GM10248 (cell line): ENCODE measurements at places on chromosomes 16 and 17.

DNA sequence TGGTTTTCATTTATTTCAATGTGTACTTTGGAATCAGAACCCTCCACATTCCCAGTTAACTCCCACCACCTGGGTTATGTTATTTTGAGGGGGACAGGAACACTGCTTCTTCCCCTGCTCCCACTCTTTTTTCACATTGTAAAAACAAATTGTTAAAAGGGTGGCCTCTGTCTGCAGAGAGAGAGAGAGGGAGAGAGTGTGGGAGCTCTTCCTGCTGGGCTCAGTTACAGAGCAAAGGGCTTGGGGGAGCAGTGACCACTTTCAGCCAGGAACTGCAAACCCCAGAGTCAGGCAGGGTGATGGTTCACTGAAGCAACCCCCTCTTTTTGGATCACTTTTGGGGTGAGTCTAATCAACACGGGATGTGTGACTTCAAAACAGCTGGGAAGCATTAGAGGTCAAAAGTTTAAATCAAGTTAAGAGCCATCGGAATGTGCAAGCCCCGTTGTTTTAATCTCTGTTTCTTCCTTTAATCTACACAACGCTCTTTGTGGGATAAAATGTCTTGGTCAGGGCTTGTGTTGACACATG is 577.0 kb upstream of the CDH11 start:
- DNase-seq: no peak

DNA sequence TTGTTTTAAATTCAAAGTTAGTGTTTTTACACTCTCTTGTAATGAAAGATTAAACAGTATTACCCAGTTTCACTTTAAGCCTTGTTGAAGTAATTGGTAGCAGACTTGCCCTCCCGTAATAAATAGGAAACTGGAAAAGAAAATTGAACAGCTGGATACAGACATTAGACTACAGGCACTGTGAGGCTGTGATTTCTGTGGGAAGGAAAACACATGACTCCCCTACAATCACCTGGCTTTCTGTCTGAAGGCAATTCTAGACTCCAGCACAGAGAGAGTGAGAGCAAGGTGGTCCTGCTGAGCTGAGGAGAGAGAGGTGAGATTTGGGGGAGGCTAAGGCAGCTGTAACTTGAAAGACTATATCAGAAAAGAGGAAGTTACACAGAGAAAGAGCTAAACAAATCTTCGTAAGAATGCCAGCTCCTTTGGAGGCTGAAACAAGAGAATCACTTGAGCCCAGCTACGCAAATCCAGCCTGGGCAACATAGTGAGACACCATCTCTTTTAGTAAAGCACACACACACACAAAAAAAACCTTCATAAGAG is 57.8 kb upstream of the CDYL2 start:
- DNase-seq: no peak

DNA sequence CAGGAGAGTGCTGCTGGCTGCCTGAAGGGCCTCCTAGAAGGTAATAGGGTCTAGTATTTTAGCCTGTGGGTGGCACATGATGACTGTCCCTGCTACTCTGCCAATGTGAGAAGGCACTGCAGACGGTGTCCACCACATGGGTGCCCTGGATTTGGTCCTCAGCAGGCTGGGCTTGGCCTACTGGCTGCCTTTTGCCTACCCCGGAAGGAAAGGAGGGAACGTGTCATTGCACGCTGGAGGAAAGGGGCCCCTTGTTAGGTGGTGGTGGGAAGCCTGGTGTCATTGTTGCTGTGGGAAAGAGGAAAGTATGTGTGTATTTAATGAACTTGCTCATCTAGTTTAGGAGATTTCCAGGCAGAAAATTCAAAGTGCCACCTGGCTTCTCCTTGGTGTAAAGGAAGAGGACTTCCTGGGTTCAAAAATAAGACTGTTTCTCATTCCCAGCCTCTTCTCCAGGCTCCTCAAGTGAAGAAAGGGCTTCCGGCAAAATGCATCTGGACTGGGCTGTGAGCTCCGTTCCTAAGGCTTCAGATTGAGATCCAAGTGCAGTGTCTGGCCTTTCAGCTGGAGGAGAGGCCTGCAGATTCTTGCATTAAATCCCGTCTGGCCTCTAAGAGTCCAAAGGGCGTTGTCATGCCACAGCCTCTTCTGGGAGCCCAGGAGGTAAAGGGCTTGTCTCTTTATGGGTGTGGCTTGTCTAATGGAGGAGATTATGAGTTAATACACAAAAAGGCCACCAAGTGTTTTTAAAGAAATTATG is 55.1 kb downstream of the RPTOR start:
- no peak for DNase-seq

DNA sequence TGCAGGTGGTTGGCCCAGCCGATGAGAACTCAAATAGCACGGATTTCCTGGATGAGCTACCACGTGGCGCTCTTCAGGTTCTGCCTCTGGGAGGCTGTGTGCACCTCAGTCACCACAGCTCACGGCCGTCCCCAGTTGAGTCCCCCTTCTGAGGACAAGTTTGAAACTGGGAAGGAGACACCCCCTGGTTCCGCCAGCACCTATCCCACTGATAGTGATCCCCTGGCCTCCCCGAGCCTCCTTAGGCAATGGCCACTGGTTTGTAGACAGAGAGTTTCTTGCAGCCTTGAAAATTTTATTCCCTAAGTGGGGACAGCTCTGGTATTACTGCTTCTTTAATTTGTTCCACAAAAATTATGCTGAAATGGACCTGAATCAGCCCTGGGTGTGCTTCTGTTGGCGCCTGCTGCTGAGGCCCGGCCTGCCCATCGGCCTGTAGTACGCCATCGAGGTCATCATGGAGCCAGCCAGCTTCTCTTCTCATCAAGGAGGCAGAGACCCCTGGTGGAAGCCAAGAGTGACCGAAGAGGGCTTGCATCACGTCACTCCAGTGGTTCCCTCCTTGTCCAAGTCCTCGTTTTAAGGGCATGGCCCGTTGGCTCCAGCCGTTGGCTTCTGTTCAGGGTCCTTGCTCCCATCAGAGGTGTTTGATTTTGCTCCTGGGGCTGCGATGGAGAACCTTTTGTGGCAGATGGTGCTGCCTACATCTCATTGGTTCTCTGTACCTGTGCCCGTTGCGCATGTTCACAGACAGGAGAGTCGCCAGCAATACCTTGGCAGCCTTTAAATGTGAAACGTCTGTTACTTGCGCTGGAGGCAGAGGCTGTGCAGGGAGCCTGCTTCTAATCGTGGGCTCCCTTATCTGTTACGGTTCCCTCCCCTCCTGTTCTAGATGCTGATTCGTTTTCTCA is 9.3 kb downstream of the SMCR8 start:
- DNase-seq: no peak

DNA sequence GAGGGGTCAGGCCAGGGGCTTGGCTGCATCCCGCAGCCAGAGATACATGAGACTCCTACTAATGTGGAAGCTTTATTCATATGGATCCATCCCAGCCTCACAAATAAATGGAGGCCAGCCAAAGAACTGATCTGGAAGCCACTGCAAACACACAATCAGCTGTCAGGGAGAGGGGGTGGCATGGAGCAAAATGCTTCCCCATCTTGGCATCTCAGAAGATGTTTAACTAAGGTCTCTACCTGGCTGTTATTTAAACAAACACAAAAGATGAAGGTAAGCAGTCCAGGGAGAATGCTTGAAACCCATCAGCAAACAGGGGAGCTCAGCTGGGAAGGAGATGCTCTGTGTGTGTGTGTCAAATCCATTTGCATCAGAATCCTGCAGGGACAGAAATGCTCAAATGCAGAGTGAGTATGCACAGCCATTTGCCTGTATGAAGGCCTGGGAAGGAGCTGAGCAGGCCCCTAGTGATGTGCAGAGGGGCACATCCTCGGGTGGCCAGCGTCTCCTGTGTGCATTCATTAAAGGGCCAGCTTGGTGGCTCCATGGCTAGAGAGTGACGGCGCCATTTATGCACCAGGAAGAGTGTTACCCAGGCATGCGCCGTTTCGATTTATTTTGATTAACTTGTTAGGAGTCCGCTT is 34.2 kb upstream of the IRX3 start:
- no peak for DNase-seq

GRCh38 chr17:81715107-81715871 is 3.2 kb downstream of the SLC25A10 start:
- DNase-seq: no peak

- no peak for DNase-seq
These were observed 22.8 kb downstream of the ZDHHC7 start for GRCh38 chr16:84988328-84989080.

GRCh38 chr16:84303023-84303422 is 8.3 kb downstream of the WFDC1 start:
- DNase-seq: no peak

DNA sequence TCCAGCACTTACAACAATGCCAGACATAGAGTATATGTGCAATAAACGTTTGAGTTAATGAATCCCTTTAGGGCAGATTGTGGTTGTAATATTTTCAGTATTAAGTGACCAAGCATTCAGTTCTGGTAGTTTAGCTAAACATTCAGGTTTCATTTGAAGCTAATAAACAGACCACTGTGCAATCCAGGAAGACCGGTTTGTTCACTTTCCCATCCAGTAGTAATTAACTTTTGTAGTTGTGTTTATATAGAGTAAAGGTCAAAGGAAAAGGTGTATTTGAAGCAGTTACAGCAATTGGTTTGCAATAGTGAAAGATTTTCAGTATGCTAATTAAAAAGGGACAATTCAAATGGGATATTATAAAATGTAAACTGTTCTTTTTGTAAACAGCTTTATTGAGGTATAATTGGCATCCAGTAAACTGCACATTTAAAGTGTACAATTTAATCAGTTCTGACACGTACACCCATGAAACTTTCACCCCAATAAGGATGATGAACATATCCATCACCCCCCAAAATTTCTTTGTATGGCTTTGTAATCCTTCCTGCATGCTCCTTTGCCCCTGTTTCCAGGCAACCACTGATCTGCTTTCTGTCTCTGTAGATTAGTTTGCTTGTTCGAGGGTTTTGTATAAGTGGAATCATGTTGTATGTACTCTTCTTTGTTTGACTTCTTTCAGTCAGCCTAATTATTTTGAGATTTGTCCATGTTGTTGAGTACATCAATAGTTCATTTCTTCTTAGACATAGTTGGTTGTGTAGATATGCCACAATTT is 26.3 kb downstream of the MRTFB start:
- DNase-seq: no peak

- no peak for DNase-seq
These were observed 30.0 kb downstream of the STH start for GRCh38 chr17:46028981-46029565.

GRCh38 chr17:19771971-19772630 is 24.0 kb upstream of the ALDH3A1 start:
- DNase-seq: no peak

GRCh38 chr16:11050944-11051343 is 106.6 kb downstream of the CLEC16A start:
- no peak for DNase-seq

DNA sequence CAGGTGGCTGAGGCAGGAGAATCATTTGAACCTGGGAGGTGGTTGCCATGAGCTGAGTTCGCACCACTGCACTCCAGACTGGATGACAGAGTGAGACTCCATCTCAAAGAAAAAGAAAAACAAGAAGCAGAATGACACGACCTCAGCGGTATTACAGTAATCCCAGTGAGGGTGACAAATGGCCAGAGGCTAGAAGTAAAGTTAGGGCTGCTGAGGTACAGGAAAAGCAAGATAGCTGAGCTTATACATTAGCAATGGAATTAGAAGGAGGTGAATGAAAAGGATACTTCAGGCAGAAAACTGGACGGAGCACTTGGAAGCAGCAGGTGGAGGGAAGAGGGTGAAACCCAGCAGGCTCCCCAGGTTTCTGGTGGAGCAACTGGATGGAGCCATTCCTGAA is 26.1 kb upstream of the AMZ2 start:
- DNase-seq: no peak

GRCh38 chr17:43428524-43428923 is 29.7 kb downstream of the ARL4D start:
- DNase-seq: no peak

DNA sequence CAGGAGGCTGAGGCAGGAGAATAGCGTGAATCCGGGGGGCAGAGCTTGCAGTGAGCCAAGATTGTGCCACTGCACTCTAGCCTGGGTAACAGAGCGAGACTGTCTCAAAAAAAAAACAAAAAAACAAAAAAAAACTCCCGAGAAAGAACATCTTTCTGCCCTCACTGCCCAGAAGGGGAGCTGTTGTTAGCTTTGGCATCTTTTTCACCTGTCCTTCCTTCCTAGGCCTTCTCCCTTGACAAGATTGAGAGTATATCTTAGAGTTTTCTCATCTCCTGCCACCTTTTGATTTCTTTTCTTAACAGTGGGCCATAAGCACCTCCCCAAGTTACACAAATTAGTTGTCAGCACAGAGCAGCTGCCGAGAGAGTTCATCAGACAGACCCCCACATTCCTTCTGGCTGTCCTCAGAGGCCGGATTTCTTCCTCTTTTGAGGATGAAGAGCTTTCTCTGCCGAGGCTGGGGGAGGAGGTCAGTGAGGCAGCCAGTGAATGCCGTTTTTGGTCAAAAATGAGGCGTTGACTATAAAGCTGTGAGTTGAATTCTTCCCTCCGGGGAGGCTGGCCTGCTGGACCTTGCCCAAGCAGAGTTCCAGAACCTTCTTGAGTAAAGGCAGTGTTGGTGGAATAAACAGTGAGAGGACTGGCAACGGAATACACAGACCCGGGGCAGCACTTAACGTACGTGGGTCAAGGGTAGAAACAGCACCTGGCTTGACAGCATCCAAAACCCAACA is 127.0 kb downstream of the ABCC6 start:
- DNase-seq: no peak

GRCh38 chr17:2171702-2172076 is 116.8 kb downstream of the HIC1 start:
- no peak for DNase-seq

- peak; percentile 19 for DNase-seq
These were observed 22.4 kb downstream of the TBC1D3B start for GRCh38 chr17:36153895-36154610.

DNA sequence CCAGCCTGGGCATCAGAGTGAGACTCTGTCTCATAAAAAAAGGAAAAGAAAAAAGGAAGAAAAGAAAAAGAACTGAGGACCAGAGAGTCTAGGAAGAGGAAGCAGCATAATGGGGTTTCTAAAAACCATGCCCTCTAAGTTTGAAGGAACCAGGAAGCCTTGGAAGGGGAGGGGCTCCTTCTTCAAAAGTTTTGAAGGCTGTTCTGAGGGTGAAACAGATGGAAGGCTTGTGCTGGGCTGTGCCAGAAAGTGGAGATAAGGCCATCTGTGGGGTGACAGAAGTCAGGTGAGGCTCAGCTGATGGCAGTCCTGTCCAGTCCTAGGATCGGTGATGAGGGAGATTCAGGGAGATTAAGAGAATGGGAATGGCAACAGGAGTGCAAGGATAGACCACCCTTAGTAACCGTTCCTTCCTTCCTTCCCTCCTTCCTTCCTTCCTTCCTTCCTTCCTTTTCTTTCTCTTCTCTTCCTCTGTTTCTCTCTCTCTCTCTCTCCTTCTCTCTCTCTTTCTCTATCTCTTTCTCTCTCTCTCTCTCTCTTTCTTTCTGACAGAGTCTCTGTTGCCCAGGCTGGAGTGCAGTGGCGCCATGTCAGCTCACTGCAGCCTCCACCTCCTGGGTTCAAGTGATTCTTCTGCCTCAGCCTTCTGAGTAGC is 182.6 kb downstream of the NTN1 start:
- no peak for DNase-seq
